ENCODE measurements at places on chromosomes 2 and 18. TPM values are rescaled to one million over a fixed set of nuclear protein-coding genes. Genes with fewer than 3 reads are reported as not detected.

DNA sequence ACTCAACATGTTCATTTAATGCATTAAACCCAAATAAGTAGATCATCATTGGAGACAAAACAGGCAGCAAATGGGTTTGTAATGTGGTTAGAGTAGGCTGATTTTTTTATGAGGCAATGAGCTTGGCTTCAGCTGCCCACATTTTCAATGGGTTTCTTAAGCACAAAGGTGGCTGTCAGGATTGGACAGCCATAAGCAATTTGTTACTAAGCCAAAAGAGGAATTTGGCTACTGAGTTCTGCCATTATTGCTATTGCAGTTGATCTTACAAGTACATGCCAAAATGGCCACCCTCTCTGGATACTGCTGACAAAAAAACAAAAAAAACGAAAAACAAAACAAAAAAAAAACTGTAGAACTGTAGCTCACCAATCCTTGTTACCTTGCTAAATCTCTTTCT, 1348.0 kb upstream of the PIK3C3 start:
- no peak for DNase-seq

Gene C2orf72
- total RNA-seq = 0.08 TPM

- no peak for DNase-seq
Measured at GRCh38 chr2:69954084-69954483, 7.3 kb downstream of the ASPRV1 start.

- no peak for DNase-seq
Measured at GRCh38 chr18:28650860-28651259, 473.9 kb upstream of the CDH2 start.

GRCh38 chr2:169464882-169465281, 14.4 kb upstream of the BBS5 start:
- DNase-seq = no peak

DNA sequence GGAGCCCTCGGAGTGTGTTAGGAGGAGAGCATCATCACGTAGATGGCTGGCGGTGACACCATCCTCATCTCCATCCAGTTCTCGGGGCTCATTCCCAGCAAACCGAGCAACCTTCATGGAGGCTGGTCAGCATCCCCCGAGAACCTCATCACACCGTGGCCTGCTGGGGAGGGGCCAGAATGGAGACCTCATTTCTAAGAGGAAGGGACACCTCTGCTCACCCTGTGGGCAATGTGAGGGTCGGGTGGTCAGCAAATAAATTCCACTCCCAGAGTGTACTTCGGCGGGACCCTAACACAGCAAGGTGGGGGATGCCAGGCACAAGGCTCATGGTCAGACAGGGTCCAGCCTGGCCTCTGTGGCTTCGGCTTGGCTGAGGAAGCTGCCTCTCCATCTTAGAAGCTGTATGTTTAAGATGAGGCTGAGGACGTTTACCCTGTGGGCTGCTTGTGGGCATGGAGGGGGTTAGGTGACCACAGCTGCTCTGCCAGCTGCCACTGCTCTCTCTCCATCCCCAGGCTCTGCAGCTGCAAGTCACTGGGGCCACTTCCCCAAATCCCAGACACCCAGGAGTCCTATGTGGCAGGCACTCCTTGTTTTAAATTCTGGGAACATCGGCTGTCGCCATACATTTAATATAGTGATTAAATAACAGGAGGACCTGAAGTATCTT, 56.5 kb upstream of the PXDN start:
- no peak for DNase-seq

- no peak for DNase-seq
Measured at GRCh38 chr2:177338177-177338721, 54.3 kb upstream of the AGPS start.

DNA sequence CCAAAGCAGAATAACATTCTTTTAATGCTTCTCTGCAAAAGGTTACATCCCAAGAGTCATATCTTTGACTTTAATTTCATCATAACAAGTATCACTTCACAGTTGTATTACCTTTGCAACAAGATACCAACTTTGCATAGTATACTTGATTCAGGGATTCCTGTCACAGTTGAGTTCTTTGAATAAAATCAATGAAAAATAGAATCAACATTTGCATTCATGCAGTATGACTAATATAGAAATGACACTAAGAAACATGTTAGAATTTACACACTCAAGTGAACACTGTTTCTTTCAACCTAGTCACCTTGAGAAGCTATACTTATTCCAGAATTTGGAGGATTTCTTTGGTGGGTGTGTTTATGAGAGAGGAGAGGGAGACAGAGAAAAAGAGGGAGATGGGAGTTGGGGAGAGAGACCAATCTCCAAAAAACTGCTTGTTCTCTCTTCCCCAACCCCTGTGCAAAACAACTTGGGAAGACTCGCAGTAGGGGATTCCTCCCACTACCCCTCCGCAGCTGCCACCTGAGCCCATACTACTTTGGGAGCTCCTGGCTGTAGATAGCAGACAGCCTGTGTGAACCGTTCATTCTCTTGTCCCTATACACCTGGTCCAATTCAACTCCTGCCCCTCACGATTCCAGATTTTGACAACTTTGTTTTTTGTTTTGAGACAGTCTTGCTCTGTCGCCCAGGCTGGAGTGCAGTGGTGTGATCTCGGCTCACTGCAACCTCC, 57.7 kb downstream of the PELI1 start:
- DNase-seq = no peak

- no peak for DNase-seq
Measured at GRCh38 chr2:214837466-214837865, 28.0 kb upstream of the BARD1 start.

Gene MTLN
- total RNA-seq = 261 TPM

Gene ZNF2
- total RNA-seq = 3.5 TPM

DNA sequence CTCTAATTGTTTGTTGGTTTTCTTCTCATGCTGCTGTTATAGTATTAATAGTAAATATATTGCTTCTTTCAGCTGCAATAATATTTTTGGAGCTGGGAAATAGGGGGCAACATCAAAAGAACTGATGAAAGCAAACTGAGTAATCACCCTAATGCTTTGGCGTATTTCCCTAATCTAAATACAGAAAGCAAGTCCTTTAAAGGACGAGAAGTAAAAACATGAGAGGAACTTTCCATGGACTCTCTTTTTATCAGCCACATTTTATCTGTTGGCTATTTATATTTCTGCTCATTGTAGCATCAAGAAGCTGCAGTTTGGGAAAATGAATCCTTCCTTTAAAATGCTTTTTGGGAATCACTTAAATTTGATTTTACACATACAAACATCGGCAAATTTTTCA, 139.9 kb upstream of the SLC8A1 start:
- no peak for DNase-seq

DNA sequence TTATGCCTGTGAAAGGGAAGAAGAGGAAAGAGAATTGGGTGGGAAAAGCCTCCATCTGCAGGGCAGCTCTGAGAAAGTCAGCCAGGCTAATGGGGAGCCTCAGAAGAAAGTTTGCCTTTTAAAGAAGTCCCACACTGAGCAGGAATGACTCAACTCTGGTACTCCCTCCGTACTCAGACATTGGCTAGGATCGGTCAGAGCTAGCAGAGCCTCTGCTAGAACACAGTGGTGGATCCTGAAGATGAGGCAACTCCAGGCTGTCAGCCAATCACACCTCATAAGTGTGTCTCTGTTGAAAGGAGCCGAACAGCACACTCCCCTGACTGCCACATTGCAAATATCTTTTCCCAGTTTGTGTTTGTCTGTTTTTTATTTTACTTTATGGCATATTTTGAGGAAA, 96.9 kb downstream of the HNRNPLL start:
- peak; percentile 76 for DNase-seq

GRCh38 chr18:76859474-76860339, 37.4 kb downstream of the ZNF236 start:
- no peak for DNase-seq

DNA sequence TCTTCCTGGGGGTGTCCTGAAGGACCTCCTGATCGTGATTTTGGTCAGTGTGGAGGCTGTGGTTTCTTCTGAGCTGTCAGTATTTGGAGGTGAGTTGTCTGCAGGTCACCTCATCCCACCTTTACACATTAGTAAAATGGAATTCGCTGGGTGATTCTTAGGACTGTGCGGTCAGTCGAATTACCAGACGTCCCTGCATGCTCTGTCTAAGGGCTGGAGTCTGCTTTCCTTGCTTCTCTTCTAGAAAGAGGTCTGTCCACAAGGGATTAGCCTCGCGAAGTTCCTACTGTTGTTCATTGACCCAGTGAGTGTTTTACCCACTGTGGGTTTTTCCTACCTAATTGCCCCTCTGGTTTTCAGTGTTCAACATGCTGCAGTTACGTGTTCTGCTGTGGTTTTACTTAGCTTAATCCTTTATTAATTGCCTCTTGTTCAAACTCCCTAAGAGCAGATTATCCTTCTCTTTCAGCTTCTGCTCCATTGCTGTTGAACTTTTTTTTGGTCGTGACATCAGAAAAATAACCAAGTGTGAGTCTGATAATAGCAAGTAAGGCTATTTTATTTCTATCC, 183.4 kb downstream of the NEDD4L start:
- no peak for DNase-seq

- no peak for DNase-seq
Measured at GRCh38 chr2:67502346-67503065, 105.4 kb downstream of the ETAA1 start.

DNA sequence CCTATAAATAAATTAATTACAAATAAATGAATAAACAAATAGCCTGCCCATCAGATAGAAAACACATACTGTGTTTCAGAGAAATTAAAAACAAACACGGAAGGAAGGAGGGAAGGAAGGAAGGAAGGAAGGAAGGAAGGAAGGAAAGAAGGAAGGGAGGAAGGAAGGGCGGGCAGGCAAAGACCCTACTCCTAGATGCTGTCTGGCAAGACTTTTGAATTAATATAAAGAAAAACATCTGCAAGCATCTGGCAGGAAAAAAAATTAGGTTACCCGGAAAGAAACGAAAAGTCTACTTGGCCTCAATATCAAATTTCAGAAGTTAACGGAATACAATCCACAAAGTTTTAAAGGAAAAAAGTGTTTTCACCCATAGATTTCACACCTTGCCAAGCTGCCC, 49.1 kb downstream of the LOXHD1 start:
- no peak for DNase-seq

Gene LYG1
- 0.75 TPM for total RNA-seq

GRCh38 chr18:13916559-13916958, 1.2 kb upstream of the MC2R start:
- DNase-seq = no peak

Data from right atrium auricular region (tissue), 2 donors.